Activated CD4-positive, alpha-beta T cell treated with anti-CD3 and anti-CD28 coated beads, Interleukin-2, amount 50 U/mL, for 16 hours (primary cell): ENCODE measurements at places on chromosomes 2 and 18.
A peak's percentile ranks its signal among the peaks of the same experiment; 100 is the strongest.

- no peak for DNase-seq
Measured at GRCh38 chr2:120896901-120897300, 161.2 kb downstream of the GLI2 start.

- DNase-seq, result no peak
Measured at GRCh38 chr2:70557171-70557838, 3.7 kb upstream of the TGFA start.

- no peak for DNase-seq
Measured at GRCh38 chr2:104774631-104775030, 79.3 kb upstream of the POU3F3 start.

GRCh38 chr18:63365876-63366212 is 1.2 kb downstream of the KDSR start:
- peak; percentile 23 for DNase-seq

DNA sequence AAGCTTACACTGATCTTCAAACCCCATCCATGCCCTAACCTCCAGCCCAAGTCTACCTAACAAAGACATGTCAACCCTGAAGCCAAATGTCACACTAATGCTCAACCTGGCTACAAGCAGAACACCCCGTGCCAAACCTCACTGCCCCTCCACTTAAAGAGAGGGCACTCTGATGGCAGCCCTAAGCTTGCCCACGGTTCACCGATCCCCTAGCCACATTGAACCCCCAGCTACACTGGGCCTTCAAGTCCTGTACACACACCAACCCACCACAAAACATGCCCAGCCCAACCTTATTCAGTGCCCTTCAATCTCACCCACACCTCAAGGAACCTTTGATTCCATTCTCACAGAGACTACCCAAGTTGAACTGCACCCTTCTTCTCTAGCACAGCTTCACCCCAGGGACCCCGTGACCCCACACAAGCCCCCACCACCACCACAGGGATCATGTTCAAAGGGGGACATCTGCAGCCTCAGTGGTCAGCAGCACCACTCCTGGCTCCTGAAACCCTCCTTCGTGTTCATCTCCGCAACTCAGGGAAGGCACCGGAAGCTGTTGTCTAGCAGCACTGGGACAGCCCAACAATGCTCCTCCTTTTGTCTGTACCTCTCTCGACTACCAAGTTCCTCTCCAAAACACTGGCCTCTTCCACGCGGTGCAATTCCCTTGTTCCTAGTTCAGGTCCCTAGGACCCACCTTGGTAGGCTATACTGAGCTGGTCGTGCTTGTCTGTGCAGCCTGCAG is 218.8 kb downstream of the CYP26B1 start:
- no peak for DNase-seq

DNA sequence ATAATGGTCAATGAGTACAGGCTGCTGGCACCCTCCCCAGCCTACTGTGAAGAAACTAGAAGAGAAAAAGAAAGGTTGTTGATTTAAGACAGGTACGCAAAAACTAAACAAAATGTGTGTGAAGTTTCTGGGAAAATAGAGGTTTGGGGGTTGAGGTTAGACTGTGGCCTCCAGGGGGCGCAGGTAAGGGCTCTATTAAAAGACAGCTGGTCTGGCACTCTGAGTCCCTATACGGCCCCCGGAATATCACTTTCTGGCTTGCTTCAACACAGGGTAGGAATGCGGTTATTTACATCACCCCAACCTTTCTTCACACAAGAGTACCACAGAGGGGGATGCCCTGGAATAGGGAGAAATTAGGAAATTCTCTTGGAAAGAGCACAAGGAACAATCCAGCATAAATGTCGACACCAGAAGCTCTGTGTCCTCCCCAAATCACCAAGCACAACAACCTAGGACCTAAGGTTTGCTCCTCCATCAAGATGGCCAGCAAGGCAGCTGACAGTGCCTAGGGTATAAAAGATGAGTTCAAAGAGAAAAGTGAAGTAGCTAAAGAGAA is 480.8 kb upstream of the KLHL29 start:
- DNase-seq, result peak; percentile 14

DNA sequence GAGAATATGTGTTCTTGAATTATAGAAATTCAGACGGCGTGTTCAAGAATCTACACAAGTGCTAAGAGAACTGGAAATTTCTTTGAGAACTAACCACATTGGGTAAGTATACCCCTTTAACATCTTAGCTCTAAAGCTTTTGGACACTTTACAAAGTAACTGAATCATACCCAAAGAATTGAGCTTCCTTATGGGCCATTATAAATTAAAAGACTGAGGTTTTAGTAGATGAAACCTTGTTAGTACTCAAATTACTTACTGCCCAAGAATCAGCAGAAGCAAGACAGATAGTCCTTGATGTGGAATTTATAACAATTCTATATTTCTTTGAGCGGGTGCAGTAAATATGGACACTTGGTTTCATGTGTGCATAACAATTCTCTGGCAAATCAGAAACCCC is 168.3 kb downstream of the PRPF40A start:
- no peak for DNase-seq

DNA sequence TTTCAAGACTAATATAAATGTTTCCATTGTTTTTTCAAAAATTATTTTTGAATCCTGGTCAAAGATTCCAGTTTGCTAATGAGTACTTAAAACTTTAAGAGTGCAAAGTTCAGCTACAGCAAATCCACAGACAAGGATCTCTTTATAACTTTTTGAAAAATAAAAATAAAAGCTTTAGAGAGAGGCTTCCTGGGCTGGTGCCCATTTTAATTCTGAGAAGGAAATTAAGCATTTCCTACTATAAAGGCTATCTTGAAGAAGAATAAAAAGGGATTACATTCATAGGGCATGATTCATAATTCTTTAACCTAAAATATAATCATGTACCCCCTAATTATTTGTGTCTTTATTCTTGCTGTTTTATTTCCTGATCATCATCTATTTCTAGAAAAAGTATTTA is 38.2 kb downstream of the DNAJC10 start:
- no peak for DNase-seq
